ENCODE measurements at places on chromosomes 7 and 10.

DNA sequence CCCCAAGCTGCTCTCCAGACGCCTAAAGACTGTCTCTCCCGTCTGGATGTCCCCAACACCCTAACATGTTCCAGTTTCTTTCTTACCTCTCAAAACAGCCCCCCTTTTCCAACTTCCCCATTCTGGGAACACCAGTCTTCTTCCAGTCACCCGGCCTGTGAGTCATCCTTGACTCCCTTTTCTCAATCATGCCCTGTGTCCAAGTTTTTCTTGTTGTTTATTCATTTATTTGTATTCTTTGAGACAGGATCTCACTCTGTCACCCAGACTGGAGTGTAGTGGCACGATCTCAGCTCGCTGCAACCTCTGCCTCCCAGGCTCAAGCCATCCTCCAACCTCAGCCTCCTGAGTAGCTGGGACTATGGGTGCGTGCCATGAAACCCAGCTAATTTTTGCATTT, 15.6 kb downstream of the SNX10 start:
- DNase-seq, result no peak

GRCh38 chr10:43186150-43186549, 47.9 kb downstream of the CSGALNACT2 start:
- no peak for DNase-seq

DNA sequence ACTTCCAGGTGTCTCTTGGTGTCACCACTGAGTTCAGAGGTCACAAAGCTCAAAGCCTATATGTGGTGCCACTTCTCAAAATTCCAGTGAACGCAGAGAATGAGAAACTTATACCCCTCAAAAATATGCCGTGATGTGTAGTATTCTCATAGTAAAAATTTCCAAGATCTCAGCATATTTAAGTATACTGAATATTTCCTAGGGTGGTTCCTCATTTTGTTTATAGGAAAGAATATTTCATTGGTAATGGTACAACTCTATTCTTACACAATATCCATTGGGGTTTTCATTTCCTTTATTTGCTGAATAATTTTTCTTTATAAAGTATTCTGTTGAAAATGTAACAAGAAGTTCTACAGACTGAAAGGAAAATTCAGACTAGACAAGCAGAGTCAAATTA, 58.9 kb upstream of the ADO start:
- DNase-seq, result no peak

DNA sequence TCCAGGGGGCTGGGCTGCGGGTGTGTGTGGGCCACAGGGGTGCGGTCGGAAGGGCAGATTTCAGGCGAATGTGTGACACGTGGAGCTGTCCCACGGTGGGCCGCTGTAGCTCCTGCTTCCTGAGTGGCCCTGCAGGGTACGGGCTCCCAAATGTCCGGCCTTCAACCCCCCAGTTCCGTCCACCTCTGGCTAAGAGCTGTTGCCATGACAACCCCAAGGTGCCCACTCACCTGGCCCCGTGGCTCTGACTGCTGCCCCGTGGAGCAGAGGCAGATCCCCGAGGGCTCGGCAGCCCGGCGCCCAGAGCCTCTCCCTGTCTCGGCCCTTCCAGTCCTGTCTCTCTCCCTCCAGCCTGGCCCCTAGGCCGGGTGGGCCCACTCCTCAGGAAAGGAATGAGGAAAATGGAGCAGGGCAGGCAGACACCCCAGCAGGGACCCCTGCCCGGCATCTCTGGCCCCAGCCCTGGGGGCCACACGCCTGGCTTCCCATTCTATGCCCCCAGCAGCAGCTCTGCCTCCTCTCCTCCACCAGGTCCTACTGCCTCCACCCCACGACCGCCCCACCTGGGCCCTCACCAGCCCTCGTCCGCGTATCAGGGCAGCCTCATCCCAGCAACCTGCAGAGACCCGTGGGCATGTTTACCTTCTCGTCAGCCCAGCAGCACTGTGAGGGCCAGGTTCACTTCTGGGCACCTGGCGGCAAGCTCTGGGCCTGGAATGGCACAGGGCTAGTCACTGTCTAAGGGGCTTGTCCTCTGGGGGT, 215.6 kb downstream of the ELFN1 start:
- no peak for DNase-seq

GRCh38 chr7:110309941-110310340, 781.0 kb upstream of the LRRN3 start:
- DNase-seq, result no peak

- DNase-seq, result no peak
Measured at GRCh38 chr10:71968553-71969474, 4.6 kb downstream of the CHST3 start.

- no peak for DNase-seq
Measured at GRCh38 chr10:78985973-78986818, 82.6 kb upstream of the ZMIZ1 start.

- DNase-seq, result no peak
Measured at GRCh38 chr10:71575451-71575850, 144.1 kb downstream of the C10orf105 start.

DNA sequence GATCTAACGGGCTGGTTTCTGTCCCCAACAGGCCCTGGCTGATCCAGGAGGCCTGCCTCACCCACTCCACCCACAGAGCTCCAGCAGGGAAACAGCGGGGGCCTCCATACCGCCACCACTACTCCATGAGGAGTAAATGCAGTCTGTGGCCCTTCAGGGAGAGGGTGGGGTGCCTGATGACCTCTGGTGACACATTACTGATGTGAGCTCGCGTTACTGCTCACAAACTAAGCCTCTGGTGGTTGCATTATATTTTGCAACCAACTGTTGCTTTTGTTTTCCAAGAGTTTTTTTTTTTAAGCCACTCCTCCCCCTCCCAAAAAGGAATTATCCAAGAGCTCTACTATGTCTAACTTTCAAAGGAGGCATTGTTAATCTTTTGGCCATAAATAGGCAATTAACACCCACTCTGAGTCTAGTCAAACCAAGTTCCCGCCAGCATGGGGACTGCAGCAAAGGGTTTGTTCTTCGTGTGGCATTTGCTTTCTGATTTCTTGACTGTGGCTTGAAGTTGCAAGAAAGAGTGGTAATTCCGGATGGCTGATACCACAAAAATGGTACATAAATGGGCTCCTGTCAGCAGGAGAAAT, 72.6 kb downstream of the FAM53B start:
- no peak for DNase-seq

DNA sequence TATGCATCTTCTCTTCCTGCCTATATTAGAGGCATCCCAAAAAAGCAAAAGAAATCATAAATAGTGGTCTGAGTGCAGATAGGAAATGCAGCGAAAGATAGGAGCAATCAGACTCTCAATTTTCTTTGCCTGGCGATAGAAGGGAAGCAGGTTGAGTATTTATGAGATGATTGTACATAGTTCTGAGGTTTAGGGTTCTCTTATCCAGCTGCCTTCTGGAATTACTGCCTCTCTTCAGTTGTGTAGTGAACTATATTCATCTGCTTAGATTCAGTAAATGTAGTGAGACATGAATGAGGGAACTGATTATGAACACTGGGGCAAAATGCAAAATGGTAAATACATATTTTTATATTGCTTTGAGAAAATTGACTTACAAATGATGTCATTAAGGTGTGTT, 93.0 kb upstream of the CYP26C1 start:
- no peak for DNase-seq

DNA sequence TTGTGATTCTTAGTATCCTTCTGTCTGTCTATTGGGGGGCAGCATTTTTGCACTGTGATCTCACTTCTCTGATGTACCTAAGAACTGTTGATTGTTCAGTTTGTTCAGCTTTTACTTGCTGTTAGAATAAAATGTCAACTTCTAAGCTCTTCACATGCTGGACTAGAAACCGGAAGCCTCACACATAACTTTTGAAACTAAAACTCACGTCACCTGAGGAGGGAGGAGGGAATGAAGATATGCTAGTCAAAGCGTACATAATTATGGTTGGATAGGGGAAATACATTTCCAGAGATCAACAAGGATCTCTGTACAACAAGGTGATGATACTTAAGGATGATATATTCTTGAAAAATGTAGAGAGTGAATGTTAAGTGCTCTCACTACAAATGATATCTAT, 609.7 kb downstream of the INHBA start:
- DNase-seq, result no peak

GRCh38 chr10:12198156-12198555, 2.2 kb downstream of the CDC123 start:
- no peak for DNase-seq

DNA sequence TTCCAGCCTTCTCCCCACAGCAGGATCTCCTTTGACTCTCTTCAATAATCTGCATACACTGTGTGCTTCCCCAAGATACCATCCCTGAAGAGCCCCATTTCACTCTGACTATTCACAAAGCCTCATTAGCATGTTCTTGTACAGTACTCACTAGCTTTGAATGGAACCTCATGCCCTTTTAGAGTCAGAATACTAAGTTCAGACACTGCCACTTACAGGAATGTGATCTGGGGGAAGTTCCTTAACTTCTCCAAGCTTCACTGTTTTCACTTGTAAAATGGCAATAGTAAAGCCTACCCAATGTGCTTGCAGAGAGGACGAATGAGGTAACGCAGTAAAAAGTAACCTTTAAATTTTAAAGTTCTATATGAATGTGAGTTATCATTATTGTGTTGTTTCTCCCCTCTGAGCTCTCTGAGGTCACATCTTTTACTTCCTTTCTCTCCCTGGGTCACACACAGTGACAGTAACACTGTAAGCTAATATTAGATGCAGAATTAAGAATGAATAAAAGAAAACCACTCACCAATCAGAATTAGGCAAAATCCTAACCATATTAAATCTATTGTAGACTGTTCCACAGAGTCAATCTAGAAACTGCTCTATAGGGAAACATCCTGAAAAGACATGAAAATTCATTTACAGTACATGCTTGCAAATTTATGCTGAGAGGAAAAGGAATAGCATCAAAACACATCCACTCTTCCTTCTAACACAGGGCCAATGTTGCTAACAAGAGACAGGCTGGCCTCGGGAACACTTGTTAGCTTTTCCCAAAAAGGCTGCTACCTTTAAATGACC, 64.2 kb upstream of the IL6 start:
- no peak for DNase-seq

DNA sequence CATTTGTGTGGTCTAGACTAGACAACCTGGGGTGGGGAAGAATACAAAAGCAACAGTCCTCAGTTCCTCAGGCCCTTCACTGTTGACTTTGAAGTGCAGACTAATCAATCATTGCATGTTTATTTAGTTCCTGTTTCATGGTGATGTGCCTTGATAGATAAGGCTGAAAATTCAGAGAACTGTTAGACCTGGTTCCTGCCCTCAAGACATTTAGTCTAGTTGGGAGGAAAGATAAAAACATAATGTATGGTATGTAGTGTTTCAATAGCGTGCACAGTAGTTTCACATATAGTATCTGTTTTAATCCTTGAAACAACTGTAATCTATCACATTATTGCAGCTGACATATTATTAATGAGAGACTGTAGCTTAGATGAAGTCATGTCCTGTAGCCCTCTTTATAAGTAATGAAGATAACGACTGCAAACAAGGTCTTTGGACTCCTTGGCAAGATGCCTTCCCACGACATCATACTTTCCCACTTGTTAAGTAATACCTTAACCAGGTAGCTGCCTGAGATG, 124.0 kb downstream of the CELF2 start:
- no peak for DNase-seq

GRCh38 chr7:133009426-133010252, 72.3 kb downstream of the CHCHD3 start:
- DNase-seq, result no peak

GRCh38 chr10:50541317-50541716, 82.4 kb downstream of the SGMS1 start:
- no peak for DNase-seq
